GM13977 (cell line): ENCODE measurements at places on chromosomes 1 and 21.

GRCh38 chr1:202697038-202697437 lies 13.2 kb downstream of the SYT2 start:
- DNase-seq = no peak

- DNase-seq = no peak
Measured at GRCh38 chr1:189021577-189021976, 1456.1 kb downstream of the BRINP3 start.

DNA sequence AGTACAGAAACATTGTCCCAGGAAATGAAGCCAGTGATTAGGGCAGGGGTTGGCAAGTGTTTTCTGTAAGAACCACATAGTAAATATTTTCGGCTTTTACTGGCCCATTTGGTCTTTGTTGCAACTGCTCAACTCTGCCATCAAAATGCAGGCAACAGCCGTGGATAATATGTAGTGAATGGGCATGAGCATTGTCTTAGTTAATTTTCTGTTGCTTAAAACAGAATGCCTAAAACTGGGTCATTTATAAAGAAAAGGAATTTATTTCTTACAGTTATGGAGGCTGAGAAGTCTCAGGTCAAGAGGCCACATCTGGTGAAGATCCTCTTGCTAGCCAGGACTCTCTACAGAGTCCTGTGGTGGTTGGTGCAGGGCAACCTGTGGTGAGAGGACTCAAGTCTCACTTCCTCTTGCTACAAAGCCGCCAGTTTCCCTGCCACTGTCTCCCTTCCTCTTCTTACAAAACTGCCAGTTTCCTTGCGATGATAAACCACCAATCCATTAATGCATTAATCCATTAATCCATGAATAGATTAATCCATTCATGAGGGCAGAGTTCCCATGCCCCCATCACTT lies 166.4 kb downstream of the PSMG1 start:
- peak; percentile 49 for DNase-seq

DNA sequence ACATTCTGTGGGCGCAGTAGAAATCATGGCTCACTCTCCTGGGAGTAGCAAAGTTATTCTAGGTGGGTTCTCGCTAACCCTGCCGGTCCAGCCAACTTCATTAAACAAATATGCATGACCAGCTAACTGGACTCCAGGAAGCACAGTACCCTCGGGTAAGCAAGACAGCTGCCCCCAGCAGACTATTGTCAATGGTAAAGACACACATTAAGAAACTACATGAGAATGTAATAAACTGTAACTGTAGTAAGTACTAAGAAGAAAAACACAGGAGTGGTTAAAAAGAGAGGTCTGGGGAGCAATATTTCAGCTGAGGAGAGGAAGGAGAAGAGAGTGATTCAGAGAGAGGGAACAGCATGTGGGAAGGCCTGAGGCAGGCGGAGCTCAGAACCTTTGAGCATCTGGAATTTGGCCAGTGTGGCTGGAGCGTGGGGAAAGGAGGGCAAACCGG lies 7.4 kb downstream of the SLC2A5 start:
- DNase-seq = no peak

DNA sequence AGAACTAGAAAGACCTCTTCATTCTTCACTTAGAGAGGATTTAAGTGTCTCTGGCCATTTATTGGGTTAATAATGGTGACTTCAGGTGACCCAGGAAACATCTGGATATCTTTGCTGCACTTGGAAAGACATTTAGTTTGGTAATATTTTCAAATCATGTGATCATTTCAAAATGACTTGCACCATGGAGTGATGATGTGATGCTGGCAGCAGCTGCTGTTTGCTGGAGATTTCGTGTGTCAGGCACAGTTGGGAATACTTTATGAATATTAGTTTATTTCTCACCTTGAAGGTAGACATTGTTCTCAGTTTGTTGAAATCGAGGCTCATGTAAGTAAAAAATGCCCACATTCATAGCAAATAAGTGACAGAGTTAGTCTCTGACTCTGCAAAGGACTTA lies 236.0 kb downstream of the DISC1 start:
- no peak for DNase-seq

DNA sequence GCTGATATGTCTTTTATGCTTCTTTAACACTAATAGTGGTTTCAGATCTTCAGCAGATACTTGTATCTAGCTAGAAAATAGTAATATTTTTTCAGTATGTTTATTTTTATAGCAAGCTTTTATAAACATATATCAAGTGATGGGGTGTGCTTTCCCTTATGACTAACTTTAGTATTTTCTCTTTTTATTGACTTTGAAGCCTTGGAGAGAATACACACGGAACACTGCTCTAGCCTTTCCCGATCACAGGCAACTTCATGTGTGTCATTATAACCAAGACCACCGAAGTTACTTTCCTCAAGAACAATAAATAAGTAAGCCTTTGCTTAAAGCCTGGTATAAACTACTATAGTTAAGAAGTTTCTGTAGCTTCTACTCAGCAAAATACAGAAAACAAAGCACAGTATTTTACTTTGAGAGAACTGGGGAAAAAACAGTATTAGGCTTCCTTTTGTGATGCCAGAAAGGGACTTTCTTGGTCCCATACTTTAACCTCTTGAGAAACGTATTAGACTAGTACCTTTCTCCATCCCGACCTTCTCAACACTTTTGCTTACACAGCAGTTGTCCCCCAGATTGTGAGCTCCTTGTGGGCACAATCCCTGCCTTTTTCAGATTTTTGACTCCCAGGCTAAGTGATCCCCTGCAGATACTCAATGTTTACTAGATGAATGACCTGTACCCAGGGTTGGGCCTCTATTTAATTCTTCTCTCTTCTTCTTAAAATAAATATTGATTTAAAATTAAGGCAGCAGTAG lies 3.3 kb downstream of the ADSS2 start:
- no peak for DNase-seq

DNA sequence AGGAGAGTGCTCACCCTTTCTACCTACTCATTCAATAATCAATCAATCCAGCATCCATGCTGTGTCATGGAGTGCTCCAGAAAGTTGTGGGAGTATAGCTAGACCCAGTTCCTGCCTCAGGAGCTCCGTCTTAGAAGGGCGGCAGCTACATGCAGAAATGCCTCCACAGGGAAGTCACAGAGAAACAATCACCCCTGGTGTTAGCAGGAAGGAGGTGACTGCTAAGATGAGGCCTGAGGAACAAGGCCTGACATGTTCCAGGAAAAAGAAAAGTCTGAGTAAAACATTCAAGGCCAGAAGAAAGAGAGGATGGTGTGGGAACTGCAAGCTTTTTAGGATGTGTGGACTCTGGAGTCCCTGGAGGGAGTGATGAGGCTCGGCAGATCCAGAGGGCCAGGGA lies 142.5 kb upstream of the MAGI3 start:
- no peak for DNase-seq

DNA sequence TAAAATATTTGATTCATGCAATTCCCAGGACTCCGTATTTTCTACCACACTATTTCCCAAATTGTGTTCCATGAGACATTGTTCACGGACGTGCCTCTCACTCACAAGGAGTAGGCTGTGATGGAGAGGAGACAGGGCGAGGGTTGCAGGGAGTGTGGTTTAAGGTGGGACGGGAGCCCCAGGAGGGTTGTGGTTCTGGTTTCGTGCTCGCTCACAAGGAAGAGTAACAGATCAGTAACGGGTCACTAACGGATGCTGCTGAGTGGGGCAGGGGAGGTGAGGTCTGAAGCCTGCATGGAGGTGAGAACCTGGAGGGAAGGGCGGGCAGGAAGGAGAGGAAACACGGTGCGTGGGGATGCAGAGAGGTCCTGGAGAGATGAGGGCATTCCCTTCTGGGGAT lies 28.8 kb downstream of the TFF3 start:
- DNase-seq = peak; percentile 58

- no peak for DNase-seq
Measured at GRCh38 chr1:109661391-109661790, 5.5 kb downstream of the GSTM4 start.

DNA sequence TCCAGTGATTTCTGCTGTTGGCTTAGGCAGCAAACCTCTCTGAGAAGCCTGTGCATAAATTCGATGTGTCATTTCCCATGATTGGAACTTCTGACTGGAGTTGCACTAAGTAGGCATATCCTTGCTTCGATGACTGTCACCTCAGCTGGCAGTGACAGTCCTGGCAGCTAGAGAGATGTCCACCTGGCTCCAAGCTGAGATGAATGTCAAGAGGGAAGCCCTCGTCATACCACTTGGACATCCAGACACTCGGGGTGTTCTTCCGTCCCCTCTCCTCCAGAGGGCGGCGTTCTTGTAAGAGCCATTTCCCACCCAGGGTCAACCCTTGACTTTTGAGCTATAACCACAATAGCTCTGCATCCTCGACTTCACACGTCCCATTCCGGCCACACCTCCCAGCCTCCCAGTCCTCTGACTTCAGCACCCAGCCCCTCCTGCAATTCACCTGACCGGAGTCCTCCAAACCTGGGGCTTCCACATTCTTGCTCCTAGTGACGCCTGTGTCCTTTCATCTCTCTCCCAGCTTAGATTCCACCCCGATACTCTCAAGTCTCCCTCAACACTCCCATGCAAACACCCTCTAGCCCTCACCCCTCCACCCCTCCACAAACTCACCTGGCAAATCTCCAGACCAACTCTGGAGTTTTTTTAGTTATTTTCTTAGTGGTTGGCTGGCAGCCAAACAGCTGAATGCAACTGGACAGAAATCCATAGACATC lies 17.3 kb downstream of the CA6 start:
- DNase-seq = peak; percentile 77

GRCh38 chr1:180609643-180610555 lies 21.9 kb upstream of the XPR1 start:
- no peak for DNase-seq

DNA sequence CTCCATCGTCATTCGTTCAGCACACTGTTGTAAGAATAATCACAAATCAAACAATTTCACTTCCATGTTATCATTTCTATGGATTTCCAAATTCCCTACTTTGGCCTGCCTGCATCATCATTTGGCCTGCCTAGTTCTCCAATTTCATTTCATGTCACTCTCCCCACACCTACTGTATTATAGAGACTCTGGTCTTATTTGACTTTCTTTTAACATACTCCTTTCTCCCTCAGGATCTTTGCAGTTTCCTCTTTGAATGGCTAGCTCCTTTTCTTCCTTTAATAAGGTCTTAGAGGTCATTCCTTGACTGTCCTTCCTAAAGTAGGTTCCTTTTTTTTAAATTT lies 36.3 kb upstream of the PODN start:
- no peak for DNase-seq

GRCh38 chr1:41622402-41622801 lies 137.9 kb upstream of the EDN2 start:
- DNase-seq = no peak

DNA sequence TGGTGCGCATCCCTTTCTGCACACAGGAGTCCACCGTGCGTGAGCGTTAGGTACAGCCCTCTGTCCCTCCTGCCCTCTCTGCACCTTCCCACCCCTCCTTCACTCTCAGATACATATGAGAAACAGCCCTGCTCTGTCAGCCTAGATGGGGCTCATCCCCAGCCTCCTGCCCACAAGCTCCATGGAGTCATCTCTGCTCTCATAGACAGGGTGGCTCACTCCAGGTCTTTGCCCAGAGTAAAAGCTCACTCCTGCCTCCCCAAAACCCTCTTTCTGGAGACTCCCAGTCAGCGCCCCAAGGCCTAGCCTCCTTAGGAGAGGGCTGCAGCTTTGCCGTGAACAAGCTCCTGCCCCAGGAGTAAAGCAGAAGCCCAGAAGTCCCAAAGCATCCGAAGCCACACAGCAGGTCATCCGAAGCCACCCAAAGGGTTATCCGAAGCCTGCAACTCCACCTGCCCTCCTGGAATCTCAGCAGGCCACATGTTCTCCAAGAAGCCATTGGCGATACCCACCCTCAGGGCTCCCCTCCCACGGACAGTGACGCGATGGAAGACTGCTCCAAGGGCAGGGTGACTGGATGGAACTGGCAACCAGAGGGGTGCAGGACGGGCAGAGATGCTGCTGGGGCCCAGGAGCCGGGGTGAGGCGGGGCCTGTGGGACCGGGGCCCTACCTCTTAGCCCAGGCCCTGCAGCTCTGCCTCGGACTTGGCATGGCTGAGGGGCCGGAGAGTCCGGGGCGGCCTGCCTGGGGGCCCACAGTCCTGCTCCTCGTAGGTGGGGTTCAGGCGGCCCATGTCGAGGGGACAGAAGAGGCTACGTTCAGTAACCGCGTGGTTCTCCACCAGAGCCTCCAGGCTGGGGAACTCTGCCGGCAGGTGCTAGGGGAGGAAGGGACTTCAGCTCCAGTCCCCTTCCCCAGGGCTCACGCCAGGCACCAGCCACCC lies 3.6 kb upstream of the KIF17 start:
- no peak for DNase-seq

DNA sequence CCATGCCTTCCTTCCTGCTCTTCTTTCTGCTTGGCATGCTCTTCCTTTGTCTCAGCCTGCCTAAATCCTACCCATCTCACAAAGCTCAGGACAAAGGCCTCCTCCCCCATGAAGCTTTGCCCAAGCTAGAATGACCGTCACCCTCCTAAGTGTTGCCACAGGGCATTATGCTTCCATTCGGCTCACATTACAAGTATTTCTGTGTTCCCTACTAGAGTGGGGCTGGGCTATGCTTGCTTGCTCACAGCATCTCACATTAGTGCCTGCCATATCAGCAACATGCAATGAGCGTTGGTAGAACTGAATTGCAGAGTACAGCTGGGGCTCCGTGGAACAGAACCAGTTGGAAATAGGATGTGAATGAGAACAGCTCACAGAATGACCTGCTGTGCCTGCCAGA lies 82.8 kb downstream of the CD58 start:
- DNase-seq = no peak

GRCh38 chr1:19391596-19391981 lies 79.5 kb downstream of the SLC66A1 start:
- no peak for DNase-seq

GRCh38 chr1:165854101-165854845 lies 26.9 kb downstream of the UCK2 start:
- DNase-seq = no peak

- peak; percentile 26 for DNase-seq
Measured at GRCh38 chr1:198978523-198978922, 339.7 kb downstream of the PTPRC start.
